Fibroblast of skin of right quadriceps (primary cell): ENCODE measurements at places on chromosomes 12 and 14.

- DNase-seq: no peak
Measured at GRCh38 chr14:89641495-89642175, 224.6 kb upstream of the FOXN3 start.

GRCh38 chr14:76904100-76904739 lies 78.0 kb downstream of the LRRC74A start:
- DNase-seq: peak; percentile 69

GRCh38 chr14:38065106-38065762 lies 142.5 kb upstream of the SSTR1 start:
- DNase-seq: no peak

GRCh38 chr12:29698756-29699155 lies 85.0 kb downstream of the TMTC1 start:
- DNase-seq: peak; percentile 69

DNA sequence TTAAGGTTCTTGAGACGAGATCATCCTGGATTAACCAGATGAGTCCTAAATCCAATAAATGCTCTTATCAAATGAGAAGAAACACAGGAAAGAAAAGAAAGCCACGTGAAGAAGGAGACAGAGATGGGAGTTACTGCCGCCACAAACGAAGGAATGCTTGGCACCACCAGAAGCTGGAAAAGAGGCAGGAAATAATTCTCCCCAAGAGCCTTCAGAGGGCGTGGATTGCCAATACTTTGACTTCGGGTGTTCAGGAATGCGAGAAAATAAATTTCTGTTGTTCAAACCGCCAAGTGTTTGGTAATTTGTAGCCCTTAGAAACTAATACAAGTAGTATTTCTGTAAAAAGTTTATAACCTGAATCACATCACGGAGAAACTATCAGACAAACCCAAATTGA lies 31.3 kb downstream of the ABCD2 start:
- DNase-seq: no peak

- DNase-seq: no peak
Measured at GRCh38 chr12:78579846-78580245, 284.7 kb upstream of the SYT1 start.
